Tibial nerve (tissue), 4 donors: ENCODE measurements at places on chromosomes 2 and 18. TPM values are rescaled to one million over a fixed set of nuclear protein-coding genes. Genes with fewer than 3 reads are reported as not detected.

GRCh38 chr2:10538224-10538894, 90.2 kb upstream of the ODC1 start:
- DNase-seq, result no peak

- DNase-seq, result no peak
Observed at GRCh38 chr2:185833864-185834263, 95.3 kb downstream of the FSIP2 start.

- DNase-seq, result no peak
Observed at GRCh38 chr2:237487496-237487895, 445 bp downstream of the MLPH start.

GRCh38 chr2:227287771-227288170, 37.3 kb upstream of the MFF start:
- DNase-seq, result no peak

DNA sequence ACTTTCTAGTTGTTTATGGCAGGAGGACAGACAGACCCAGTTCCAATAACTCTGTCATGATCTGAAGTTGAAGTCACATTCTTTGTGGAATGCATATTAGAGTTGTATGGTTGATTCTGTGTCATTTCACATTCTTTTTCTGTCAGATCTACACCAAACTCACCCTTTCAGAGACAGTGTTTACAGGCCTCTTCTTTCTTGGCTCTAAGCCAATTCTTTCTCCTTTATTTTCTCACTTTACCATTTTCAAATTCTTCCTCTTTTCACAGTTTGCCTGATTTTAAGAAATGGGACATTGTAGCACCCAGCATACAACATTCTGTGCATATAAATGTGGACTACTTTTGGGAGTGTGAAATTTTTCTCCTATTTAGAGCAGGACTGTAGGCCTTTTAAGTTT, 103.7 kb downstream of the CCDC85A start:
- no peak for DNase-seq

DNA sequence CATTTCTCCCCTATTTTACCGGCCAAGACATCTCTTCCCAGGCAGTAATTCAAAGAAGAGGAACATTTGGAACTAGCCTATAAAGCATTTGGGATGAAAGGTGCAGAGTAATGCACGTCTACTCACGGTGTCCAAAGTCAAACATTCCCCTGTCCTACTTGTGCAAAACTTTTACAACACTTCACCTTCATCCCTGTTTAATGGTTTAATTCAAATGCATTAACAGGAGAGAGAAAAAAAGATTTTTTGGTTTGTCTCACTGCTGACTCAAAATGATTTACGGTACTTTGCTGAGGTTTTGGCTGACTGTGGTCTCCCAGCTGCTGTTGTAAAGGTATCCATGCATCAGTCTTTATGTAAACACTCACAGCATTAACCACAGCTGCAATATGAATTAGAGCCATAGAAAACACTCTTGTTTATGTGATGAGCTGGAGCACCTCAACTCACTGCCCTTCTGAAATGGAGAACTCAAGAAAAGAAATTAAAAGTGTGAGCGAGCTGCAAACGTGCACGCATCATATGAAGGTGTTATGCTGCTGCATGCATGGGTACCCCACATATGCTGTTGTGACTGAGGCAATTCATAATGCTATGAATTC, 220.5 kb downstream of the PIEZO2 start:
- no peak for DNase-seq

DNA sequence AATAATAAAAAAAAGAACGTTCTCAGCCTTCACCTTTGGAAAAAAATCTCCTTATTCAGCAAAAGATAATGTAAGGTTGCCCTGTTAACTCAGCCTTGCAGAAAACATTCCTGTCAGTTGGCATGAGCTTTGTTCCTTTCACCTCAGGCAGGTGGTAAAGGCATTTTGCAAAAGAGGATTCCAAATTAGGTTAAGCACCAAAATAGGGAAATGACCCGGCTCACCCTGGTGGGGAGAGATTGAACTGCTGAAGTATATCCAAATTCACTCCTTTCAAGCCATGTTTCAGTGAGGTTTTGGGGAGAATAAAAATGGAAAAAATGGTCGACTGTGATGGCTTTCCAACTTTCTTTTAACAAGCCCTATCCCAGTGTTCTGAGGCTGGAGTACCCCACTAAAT, 1988.8 kb upstream of the PIK3C3 start:
- no peak for DNase-seq

- DNase-seq, result no peak
Observed at GRCh38 chr2:74146929-74147726, 584 bp downstream of the BOLA3 start.

DNA sequence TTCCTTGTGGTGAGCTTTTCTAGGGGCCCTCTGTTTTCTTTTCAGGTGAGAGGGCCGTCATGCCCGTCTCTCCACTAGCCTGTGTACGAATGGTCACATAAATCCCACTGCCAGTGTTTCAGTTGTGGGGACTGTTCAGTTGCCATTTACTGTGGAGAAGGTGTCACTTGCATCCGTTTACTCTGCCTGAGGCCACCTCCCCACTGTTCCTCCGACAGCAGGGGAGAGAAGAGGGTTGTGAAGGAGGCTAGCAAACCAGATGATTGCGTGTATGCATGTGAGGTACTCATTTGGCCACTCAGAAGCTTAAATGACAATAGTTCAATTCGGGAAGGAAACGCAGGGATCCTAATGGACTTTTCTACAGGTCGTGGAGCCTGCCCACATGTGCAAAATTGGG, 3.3 kb downstream of the MTCL1 start:
- no peak for DNase-seq

- no peak for DNase-seq
Observed at GRCh38 chr2:137173463-137173862, 408.1 kb downstream of the THSD7B start.

DNA sequence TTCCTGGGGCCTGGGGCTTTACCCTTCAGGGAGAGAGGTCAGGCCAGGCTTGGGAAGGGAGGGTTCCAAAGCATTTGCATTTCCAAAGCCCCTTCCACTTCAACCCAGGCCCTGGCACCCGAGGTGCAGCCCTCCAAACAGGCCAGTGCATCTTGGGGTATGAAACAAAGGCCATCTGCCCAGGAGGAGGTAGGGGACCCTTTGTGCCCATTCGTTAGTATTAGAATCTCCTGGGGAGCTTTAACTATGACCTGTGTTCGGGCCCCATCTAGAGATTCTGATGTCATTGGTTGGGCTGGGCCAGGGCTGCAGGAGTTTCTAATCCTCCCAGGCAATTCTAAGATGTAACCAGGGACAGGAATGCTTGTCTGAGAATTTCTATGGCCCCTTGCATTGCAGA, 73.6 kb downstream of the CIB4 start:
- DNase-seq, result no peak

DNA sequence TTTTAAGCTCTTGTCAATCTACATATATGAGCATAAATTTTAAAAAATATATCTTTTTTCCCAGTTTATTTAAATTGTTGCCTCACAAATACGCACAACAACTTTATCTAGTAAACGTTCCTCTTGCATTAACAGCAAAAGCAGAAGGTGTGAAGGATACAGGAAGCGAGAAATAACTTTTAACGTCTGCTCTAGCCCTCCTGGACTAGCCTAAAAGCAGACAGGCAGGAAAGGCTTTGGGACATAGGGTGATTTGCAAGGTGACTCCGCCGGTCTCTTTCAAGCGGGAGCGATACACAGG, 434 bp upstream of the DUSP19 start:
- no peak for DNase-seq

DNA sequence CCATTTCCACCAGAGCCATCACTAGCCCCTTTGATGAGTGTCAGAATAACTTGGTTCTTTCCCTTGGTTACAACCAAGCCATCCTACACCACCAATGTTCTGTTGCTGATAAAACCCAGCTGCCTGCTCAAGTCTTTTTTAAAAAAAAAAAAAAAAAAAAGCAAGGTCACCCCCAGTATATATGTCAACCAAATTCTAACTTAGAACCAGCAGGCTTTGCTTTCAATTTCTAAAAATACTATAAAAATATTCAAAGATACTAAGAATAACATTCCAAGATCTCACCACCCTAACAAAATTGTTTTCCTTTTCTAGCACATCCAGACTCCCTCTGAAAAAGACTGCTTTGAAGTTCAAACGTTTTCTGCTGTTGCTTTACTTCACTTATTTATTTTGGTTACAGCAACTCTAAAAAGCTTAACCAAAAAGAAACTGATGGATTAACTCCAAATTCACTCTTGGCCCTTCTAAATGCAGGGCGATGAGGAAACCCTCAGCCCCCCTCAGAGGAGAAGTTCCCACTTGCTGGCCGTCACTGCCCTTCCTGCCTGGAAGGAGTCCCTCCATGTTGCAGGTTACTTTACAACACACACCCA, 10.9 kb downstream of the UXS1 start:
- no peak for DNase-seq

- no peak for DNase-seq
Observed at GRCh38 chr2:133986081-133986837, 267.6 kb upstream of the MGAT5 start.

GRCh38 chr2:109463891-109464290, 149.9 kb downstream of the SEPTIN10 start:
- DNase-seq, result no peak

DNA sequence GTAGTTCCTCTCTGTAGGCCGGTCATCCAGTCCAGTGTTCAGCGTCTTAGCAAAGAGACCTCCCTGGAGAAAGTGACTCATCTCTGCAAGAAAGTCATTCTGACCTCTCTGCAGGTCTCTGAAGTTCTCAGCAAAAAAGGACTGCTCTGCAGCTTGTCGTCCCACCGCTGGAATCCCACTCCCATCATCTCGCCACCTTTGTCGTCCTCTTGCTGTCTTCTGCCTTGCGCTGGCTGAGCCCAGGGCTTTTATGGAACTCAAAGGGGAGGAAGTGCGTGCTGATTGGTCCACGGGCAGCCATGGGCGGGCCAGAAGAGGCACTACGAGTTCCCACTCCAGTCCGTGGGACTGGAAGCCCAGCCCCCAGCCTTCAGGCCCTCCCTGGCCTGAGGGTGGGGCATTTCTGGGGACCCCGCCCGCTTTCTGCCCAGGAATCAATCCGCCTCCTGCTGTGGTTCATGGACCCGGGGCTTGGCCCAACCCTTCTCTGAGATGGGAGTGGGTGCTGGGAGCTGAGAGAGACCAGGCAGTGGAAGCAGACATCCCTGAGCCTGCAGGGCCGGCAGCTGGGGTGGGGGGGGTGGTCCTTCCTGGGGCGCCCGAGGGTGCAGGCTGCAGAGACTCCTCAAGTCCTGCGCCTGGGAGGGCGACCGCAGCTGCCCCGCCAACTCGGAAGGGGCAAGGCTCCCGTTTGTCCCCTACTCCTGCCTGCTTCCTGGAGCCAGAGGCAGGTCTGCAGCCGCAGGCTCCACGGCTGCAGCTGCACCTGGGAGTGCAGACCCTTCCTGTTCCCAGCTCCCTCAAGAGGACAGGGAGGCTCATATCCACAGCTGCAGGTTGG, 660.7 kb upstream of the RAB6C start:
- no peak for DNase-seq

DNA sequence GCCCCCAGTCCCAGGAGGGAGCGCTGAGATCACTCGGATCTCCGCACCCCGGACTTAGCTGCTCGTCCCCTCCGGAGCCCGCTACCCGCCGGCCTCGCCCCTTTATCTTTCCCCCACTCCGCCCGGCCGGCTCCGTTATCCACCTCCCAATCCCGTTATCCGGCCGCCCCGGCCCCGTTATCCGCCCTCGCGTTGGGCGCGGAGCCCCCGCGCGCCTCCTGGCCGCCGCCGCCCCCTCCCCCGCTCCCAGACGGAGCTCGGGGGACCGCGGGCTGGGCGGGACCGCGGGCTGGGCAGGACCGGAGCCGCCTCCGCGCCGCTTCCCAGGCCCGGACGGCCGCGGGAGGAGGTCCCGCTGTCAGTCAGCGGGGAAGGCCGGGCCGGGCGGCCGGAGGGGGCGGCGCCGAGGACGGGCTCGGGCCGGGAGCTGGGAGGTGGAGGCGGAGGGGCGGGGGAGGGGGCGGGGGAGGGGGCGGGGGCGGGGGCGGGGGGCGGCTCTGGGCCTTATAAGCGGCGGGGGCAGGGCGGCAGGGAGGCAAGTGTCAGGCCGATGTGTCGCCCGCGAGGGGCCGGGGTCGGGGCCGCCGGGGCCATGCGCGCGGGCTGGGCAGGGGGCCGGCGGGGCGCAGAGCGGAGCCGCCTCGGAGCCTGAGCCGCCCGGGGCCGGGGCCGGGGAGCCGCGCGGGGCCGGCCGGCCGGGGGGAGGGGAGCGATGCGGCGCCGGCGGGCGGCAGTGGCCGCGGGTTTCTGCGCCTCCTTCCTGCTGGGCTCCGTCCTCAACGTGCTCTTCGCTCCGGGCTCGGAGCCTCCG, at the start of gene PKDCC:
Gene PKDCC (plus strand): TSS at position 534 of the 811 bp plus-strand sequence. CDS start 179 bp downstream, at position 713.
- DNase-seq, result peak; percentile 70

GRCh38 chr2:119486196-119486827, 38.0 kb downstream of the SCTR start:
- DNase-seq, result no peak

DNA sequence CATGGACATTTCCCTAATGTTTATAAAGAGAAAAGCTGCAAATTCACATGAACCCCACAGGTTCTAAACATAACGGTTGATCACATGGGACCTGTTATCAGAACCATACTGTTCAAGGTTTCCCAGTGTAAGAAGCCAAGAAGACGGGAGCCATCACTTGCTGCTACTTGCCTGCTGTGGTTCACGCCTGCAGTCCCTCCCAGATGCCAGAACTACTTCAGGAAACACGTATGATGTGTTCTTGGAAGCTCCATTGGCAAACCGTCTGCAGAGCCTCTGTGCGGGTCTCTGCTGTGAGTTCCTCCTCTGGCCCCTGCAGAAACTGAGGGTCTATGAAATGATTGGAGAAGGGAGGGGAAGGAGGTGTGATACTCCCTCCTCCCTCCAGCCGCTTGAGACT, 75.2 kb downstream of the CABLES1 start:
- DNase-seq, result no peak

DNA sequence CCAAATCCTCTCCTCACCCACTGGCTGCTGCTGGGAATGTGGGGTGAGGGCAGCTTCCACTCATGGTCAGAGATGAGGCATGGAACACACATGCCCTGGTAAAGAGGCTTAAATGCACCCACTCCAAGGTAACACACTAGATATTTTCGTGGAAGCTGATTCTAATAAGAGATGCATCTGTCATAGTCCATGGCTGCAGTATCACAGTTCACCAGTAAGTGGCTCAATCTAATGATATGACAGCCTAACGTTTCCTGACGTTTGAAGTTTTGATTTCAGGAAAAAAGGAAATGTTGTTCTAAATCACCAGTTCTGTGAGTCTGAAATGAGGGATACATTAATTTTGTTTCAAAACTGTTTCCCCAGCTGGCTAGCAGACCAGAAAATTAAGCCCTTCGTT, 38.2 kb downstream of the LCT start:
- no peak for DNase-seq

GRCh38 chr2:183123117-183123958, 905 bp upstream of the NUP35 start:
- DNase-seq, result no peak

The ABCG5 gene
- not detected for total RNA-seq

The CXCR2 gene
- total RNA-seq, result 0.30 TPM

The POTEJ gene
- total RNA-seq, result not detected

The STARD6 gene
- total RNA-seq, result not detected

The LAMA1 gene
- total RNA-seq, result 3.0 TPM

The PPP4R3B gene
- total RNA-seq, result 53.1 TPM

The COL6A3 gene
- 228 TPM for total RNA-seq

The GPC1 gene
- total RNA-seq, result 153 TPM

The SCN7A gene
- 128 TPM for total RNA-seq

The SNTG2 gene
- total RNA-seq, result 9.0 TPM

The APOB gene
- 4.2 TPM for total RNA-seq
